Skin of body (tissue), 3 donors: ENCODE measurements at places on chromosomes 7 and 10. TPM values are rescaled to one million over a fixed set of nuclear protein-coding genes. Genes with fewer than 3 reads are reported as not detected.

DYNC1I1 gene
- total RNA-seq, result 1.1 TPM

- no peak for DNase-seq
Measured at GRCh38 chr7:24199978-24200377, 84.0 kb upstream of the NPY start.

CABCOCO1 gene
- 2.0 TPM for total RNA-seq

GRCh38 chr7:156176039-156176438 lies 363.8 kb upstream of the SHH start:
- DNase-seq, result no peak
